ENCODE measurements at places on chromosomes 1 and 21. TPM values are rescaled to one million over a fixed set of nuclear protein-coding genes. Genes with fewer than 3 reads are reported as not detected.

DNA sequence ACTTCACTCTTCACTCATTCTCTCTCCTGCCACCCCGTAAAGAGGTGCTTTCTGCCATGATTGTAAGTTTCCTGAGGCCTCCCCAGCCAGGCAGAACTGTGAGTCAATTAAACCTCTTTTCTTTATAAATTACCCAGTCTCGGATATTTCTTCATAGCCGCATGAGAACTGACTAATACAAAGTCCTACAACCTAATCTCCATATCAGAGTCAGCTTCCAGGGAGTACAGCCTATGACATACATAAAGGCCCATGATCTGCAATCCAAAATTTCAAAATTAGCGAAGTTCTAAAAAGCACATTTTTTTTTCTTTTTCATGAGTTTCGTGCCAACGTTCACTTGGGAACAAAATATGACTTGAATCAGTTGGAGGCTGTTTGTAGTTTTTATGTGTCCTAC lies 256.9 kb upstream of the DUSP10 start:
- no peak for DNase-seq

GRCh38 chr1:226838456-226838855 lies 32.0 kb upstream of the PSEN2 start:
- DNase-seq = no peak

- no peak for DNase-seq
Observed at GRCh38 chr21:25171438-25171837, 435.8 kb downstream of the MRPL39 start.

GRCh38 chr1:28631713-28632112 lies 11.2 kb downstream of the TAF12 start:
- no peak for DNase-seq

GRCh38 chr1:59266927-59267293 lies 30.0 kb upstream of the FGGY start:
- no peak for DNase-seq

- no peak for DNase-seq
Observed at GRCh38 chr1:15730423-15730822, 5.6 kb upstream of the SLC25A34 start.

- no peak for DNase-seq
Observed at GRCh38 chr21:31299291-31300147, 44.5 kb downstream of the TIAM1 start.

GRCh38 chr1:200079232-200079940 lies 51.9 kb downstream of the NR5A2 start:
- no peak for DNase-seq

GRCh38 chr1:113686891-113687618 lies 72.2 kb downstream of the PHTF1 start:
- no peak for DNase-seq

DNA sequence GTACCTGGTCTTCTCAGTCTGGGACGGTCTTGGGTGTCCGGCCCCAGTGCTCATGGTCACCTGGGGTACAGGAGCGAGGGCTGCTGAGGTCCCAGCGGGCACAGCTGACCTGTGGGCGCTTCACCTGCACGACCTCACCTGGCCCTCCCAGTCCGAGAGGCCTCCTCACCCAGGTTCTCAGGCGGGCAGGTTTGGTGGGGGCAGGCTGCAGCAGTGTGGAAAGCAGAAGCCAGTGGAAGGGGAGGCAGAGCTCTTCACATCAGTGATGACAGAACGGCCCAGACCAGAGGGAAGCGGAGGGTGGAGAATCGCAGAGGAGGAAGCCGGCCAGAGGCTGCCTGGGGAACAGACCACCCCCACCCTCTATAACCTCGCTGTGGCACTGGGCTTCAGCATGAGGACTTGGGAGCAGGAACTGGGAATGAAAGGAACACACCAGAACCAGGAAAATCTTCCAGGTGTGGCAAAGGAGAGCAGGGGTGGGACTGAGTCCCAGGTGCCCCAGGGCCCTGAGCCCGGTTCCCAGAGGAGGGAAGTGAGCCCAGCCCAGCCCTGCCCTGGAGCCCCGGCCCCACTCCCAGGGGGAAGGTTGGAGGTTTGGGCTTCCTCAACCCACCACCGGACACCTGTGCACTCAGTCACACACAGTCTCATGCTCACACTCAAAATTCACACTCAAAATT lies 265.2 kb upstream of the VAMP3 start:
- no peak for DNase-seq

- no peak for DNase-seq
Observed at GRCh38 chr1:245873883-245874671, 633.0 kb downstream of the SMYD3 start.

DNA sequence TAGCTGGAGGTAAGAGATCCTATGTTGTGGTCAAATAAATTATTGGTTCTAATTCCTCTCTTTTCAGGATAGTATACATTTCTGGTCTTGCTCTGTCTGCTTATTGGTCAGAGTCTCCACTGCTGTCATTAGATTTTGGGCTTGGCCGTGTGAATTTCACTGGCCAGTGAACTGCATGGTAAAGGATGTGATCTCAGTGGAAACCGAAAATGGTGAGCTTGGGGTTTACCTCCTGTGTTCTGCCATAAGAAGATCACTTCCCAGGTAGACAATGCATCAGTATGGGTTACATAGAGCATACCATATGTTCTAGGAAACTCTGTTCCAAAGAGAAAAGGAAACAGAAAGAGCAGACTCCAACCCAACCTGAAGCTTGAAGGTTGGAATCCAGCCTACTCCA lies 1123.3 kb upstream of the B3GALT2 start:
- no peak for DNase-seq

GRCh38 chr1:9500756-9501754 lies 38.2 kb upstream of the SLC25A33 start:
- no peak for DNase-seq

GRCh38 chr21:32726839-32727686 lies 750 bp downstream of the SYNJ1 start:
- peak; percentile 10 for DNase-seq

- no peak for DNase-seq
Observed at GRCh38 chr1:183903101-183903500, 98.2 kb downstream of the RGL1 start.

DNA sequence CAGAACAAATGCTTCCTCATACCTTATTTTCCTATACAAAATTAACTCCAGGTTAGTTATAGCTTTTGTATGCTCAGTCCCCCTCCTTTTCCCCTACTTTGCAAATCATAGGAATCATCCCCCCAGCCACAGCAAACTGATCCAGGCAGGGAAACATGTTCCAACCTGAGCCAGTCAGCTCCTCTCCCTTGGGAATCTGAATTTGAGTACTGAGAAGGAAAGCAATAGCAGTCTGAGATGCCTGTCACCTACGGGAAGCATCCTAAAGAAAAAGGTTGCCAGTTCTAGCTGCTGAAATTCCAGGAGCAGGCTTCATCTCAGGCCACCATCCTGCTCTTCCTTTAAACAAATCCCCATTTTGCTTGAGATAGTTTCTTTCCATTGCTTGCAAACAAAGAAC lies 6.9 kb downstream of the ADSS2 start:
- no peak for DNase-seq

- DNase-seq = peak; percentile 52
Observed at GRCh38 chr1:180954005-180954800, 41.5 kb downstream of the KIAA1614 start.

DNA sequence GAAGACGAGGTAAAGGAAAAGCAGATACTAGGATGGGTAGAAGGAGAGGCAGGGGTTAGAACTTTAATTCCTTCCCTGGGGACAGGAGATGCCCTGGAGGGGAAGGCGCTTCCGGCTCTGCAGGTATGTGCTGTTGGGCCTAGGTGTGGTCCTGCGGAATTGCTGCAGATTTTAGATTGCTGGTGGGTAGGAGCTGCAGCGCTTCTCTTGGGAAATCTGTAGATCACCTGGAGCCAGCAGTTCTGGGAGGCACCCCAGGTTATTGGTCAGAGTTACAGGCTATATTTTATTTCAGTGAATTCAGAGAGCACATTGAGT lies 1.1 kb downstream of the MGST3 start:
- DNase-seq = no peak

GRCh38 chr1:24021403-24022266 lies 41.5 kb upstream of the SRSF10 start:
- no peak for DNase-seq

DNA sequence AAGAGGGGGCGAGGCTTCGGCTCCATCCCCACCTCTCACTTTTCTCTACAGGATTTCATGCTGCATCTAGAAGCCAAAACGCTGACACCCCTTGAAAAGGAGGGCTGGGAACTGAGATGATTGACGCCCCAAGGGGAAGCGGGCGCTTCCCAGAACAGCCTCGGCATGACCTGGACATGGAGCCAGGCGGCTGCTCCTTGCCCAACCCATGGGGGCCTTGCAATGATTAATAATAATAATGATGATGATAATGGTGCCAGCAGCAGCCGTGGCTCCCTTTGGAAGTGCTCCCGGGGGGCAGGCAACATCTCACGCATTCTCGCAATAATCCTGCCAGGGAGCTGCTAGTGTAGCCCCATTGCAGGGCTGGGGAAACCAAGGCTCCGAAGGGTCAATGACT lies 78.2 kb downstream of the RAP1GAP start:
- DNase-seq = no peak

DNA sequence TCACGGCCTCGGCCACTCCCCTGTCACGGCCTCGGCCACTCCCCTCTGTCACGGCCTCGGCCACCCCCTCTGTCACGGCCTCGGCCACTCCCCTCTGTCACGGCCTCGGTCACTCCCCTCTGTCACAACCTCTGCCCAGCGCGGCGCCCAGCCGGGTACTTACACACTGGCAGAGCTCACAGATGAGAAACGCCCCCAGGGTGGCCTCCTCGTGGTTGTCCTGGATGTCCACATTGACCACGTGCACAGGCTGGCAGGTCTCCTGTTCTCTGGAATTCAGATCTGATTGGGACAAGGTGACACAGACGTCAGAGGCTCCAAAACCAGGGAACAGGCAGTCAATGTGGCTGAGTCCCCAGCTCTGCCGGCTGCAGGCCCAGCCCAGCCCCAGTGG lies 3.3 kb upstream of the TMEM240 start:
- no peak for DNase-seq

GRCh38 chr21:38352536-38353219 lies 95.9 kb downstream of the KCNJ15 start:
- DNase-seq = no peak

GRCh38 chr1:63612971-63613370 lies 19.8 kb downstream of the PGM1 start:
- no peak for DNase-seq

DNA sequence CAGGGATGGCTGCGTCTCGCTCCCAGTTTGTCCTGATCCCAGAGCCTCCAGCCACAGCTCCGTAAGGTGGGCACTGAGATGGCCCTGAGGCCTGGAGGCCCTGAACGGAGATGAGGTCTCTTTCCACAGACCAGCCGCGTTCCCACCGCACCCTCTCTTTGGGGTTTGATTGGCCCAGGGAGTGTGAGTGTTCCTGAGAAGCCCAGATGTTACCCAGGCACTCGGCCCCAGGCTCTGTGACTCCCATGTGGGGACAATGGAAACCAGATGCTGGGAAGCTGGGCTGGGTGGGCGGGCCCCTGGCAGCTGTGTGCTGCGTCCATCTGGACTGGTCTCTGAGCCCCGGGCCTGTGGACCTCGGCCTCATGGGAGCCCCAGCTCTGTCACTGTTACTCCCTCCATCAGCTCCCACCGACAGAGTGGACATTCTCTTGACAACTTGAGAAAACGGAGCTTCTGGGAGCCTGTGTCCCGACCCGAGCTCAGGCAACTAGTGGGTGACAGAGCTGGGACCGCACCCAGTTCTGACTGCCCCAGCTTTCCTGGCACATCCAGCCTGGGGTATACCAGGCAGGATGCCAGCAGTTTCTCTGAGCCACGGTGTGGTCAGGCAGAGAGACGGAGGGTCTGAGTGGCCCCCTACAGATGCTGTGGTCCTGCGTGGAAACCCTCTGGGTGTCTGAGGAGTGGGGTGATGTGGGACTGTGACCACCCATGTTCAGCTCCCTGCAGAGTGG lies 9.8 kb upstream of the COL6A1 start:
- DNase-seq = no peak

GRCh38 chr1:20483833-20484518 lies 2.0 kb downstream of the CAMK2N1 start:
- DNase-seq = no peak

GNAT2 gene
- not detected for polyA plus RNA-seq

CXADR gene
- not detected for polyA plus RNA-seq

PGLYRP3 gene
- not detected for polyA plus RNA-seq

XCL2 gene
- 537 TPM for polyA plus RNA-seq

MNDA gene
- 16.3 TPM for polyA plus RNA-seq

LRIF1 gene
- 20.6 TPM for polyA plus RNA-seq

THEM4 gene
- 38.1 TPM for polyA plus RNA-seq

SYTL1 gene
- polyA plus RNA-seq = 211 TPM

SHISA4 gene
- 4.7 TPM for polyA plus RNA-seq

COG2 gene
- 32.8 TPM for polyA plus RNA-seq

HAO2 gene
- not detected for polyA plus RNA-seq

BGLAP gene
- polyA plus RNA-seq = not detected

NAV1 gene
- polyA plus RNA-seq = not detected
